Non-pigmented ciliary epithelial cell (primary cell): ENCODE measurements at places on chromosomes 16 and 17.

DNA sequence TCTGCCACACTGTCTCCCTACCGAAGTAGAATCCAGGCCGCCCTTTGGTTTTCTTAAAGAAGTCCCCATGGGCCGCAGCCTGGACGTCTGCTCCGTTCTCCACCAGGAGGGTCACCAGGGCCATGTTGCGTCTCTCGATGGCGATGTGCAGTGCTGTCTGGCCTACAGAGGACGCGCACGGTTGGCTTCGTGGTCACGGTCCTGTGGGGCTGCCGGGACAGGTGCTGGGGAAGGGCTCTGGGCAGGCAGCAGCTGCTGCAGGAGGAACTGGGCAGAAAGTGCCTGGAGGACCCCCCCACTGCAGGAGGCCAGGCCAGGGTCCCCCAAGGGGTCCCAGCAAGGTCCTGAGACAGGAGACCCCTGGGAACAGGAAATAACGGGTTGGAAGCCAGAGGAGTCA, 19.0 kb downstream of the TRPV1 start:
- DNase-seq: no peak

DNA sequence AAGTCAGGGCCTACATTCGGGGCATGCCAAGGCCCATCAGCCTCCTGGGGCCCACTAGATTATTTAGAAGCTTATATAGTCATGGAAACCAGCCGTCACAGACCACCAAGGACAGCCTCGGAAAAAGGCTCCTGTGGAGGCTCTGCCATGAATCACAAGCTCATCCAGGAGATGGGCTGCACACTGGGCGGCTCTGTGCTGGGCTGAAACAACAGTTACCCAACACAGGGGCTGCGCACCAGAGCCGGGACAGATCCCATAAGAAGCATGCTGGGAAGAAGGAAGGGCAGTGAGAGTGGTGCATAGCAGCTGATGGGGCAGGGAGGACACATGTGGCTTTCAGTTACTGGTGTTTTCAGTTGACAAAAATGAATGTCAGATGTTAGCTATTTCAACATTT, 67.7 kb upstream of the GSG1L start:
- no peak for DNase-seq

DNA sequence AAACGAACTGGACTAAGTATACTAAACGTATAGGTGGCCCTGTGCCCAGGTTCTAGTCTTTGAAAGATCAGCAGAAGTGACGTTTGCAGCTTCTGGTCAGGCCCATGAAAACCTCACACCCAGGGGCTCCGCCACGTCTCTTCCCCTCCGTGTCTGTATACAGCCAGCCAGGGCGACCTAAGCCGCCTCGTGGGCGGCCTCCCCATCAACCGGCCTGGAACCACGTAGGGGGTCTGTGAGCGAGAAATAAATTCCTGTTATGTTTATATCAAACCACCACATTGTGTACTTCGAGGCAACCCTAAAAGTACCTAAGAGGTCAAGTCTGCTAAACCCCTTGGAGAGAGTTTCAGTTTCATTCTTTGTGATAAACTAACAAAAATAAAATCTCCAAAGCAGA, 6.8 kb downstream of the TK1 start:
- no peak for DNase-seq

DNA sequence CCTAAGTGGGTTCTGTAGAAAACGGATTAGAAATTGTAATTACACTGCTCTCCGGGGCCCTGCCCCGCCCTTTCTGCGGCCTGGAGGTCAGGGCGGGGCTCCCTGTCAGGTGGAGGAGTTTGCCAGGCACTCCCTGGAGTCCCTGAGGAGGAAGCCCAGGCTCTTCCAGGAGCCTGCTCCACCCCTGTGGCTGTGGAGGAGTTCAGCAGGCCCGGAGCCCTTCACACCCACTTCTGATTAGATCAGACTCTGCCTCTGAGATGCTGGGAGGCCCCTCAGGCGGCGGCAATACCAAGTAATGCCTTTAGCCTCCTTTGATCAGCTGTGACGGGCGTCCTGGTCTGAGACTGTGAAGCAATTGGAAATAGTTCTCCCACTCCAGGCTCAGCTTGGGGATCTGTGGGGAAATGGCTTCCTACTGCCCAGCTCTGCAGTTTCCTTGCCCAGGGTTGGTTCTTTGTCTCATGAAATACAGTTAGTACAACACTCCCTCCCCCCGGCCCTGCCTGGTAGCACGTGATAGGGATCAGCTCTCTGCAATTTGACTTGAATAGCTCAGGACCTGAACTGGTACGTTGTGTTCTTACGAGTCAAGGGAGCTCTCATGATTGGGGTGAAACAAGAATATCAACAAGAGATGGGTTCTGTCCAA, 22.3 kb downstream of the BAIAP2 start:
- DNase-seq: no peak
